ENCODE measurements at places on chromosomes 2 and 18.
A peak's percentile ranks its signal among the peaks of the same experiment; 100 is the strongest.

- no peak for DNase-seq
Measured at GRCh38 chr2:151119374-151119773, 142.3 kb downstream of the RBM43 start.

DNA sequence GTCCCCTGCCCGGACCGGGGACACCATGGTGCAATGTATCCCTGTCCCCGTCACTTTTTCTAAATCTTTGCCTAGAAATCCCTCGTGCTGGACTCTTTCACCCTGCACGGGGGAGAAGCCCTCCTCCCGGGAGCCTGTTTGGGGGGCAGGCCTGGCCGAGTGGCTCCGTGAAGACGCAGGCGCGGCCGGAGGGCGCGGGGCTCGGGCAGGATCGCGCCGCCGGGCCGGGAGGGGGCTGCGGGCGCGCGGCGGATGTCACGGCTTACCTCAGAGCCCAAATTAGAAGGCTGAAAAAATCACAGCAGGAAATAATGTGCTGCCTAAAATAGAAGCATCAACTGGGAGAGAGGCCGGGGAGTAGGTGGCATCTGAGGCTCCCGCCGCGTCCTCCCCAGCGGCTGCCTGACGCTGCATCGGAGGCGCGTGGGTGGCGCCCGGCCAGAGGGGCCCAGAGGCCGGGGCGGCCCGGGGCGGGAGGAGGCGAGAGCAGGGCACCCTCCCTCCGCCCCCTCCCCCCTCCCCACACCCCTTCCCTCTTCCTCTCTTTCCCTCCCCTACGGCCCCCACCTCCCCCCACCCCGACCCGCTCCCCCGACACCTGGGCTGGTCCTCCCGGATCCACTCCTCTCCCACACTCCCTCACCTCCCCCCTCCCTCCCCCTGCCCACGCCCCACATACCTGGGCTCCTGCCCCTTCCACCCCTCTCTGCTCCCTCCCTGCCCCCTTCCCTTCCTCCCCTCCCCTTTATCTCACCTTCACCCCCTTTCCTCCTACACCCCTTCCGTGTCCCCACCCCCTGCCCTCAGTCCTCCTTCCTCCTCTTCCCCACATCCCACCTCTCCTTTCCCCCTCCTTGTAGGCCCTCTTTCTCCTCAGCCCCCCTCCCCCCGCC lies 51.9 kb downstream of the SLC4A1AP start:
- no peak for DNase-seq

GRCh38 chr2:178070824-178071223 lies 1.8 kb downstream of the PDE11A start:
- DNase-seq: no peak

GRCh38 chr2:43563679-43564078 lies 32.2 kb downstream of the THADA start:
- no peak for DNase-seq

GRCh38 chr2:215811409-215812345 lies 201.7 kb downstream of the MREG start:
- no peak for DNase-seq

DNA sequence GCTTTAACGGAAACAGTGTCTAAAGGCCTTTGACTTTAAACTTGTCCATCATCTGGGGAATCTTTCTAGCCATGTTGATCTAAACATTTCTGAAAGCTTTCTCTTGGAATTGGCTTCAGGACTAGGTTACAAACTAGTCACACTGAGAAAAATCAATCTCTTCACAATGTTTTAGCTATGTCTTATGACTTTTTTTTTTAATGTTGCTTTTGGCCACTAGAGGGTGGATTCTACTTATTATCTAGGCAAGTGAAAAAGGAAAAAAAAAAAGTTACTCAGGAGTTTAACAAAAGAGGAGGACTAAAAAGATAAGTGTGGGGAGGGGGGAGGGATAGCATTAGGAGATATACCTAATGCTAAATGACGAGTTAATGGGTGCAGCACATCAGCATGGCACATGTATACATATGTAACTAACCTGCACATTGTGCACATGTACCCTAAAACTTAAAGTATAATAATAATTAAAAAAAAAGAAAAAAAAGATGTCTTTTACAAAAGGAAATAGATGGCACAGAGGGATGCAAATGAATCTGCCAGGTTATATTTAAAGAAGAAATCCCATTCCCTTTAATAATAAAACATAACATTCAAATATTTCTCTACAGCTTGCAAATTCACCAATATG lies 160.4 kb upstream of the PID1 start:
- DNase-seq: no peak

GRCh38 chr2:238636269-238637073 lies 209.7 kb downstream of the ASB1 start:
- DNase-seq: no peak

- DNase-seq: no peak
Measured at GRCh38 chr2:229601936-229602335, 112.4 kb downstream of the DNER start.

- no peak for DNase-seq
Measured at GRCh38 chr18:76490670-76491472, 4.2 kb downstream of the ZNF516 start.

DNA sequence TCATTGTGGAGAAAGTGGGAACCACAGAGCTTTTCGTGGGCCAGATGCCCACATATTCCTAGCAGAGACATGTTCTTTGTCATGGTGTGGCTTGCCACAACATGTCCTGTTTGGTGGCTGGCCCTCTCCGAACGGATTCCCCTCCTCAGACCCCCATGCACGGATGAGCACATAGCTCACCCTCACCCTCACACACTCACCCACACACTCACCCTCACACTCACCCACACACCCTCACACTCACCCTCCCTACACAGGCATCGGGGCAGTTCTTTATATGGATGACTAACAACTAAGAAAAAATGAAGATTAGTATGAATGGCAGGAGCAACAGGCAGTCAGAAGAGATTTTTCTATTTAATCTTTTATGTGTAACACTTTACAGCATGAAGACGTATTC lies 149.9 kb downstream of the ZNF236 start:
- DNase-seq: no peak

DNA sequence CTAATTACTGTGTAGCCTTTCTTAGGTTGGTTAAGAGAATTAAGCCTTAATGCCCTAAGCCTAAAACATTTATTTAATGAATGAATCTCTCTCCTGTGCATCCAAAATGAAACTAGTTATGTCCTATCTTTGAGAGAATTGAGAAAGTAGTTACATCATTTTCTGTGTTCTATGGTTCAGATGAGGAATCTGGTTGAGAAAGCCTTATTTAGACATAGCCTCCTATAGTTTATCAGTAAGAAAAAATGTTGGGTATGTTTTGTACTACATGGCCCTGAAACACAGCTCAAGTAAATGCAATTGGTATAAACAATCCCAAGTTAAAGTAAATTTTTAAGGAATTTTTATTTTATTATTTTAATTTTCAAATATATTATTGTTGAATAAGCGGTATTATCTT lies 25.9 kb upstream of the RAMP1 start:
- DNase-seq: no peak

DNA sequence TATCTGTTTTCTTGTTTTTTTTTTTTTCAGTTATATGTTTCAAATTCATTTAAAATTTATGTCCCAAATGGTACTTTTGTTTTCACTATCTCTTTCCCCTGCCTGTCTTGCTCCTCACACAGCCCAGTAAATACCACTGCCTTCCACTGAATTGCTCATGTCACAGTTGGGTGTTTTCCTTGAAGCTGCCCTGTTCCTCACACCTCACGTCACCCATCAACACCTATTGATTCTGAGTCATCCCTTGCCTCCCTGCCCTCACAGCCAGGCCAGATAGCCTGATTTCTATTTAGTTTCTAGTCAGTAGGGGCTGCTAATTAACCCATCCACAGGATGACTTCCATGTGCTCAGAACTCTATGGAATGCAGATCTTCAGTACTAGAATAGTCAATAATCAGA lies 25.3 kb downstream of the FSHR start:
- DNase-seq: no peak

GRCh38 chr2:231925303-231926179 lies 655 bp downstream of the NPPC start:
- DNase-seq: peak; percentile 28

- no peak for DNase-seq
Measured at GRCh38 chr2:233063269-233063975, 3.3 kb downstream of the INPP5D start.

DNA sequence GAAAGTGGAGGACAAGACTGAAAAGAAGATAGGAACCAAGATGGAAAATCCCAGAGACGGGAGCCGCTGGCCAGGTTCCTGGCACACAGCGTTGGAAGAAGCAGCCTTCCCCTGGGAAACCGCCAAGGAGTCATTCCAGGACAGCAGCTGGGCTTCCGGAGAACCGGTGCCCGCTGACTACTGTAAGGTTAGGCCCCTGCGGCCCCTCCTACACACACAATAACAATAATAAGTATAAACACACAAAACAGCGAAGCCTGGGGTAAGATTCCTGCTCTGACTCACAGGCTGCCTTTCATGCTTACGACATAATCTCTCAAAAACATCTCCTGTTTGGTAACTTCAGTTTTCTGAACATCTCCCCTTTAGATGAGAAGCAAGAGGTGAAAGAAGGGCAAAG lies 28.1 kb upstream of the MYCN start:
- no peak for DNase-seq

DNA sequence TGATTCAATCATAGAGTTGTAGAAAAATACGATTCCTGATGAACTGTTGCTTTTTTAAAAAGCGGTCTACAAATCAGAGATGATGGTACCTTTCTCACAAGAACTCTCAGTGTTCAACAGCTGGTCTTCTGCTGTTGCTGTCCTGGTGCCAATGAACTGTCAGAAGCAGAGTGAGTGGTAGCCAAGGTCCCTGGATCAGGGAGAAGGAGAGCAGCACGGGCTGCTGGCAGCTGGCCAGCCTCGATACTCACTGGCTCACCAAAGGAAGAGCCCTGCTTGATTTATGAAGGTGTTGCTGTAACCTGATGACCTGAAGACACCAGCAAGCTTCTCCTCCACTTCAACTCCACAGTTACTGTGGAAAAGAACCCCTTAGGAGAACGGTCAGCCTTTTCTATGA lies 300.8 kb upstream of the SOX11 start:
- no peak for DNase-seq

DNA sequence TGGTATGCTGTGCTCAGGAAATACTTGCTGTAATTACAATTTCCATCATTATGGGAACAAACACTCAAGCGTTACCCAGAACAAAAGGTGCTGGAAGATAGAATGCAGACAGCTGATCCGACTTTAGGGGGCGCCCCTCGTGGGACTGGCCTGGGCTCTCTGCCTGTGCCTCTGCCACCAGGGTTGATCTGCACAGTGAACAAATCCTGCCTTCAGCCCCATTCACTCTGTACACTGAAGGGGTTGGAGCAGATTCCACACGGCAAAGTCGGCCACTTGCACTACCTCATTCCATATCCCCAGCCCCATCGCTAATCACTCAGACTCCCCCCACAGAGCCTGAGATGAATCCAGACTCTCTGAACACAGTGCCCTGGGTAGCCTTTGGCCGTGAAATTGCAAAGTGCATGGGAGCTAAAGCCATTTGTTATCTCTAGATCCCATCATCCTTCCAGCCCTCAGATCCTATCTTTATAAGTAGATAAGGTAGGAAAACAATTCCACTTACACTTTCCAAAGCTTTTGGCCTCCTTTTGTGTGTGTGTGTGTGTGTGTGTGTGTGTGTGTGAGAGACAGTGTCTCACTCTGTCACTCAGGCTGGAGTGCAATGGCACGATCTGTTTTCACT lies 69.3 kb downstream of the INPP5D start:
- DNase-seq: no peak

DNA sequence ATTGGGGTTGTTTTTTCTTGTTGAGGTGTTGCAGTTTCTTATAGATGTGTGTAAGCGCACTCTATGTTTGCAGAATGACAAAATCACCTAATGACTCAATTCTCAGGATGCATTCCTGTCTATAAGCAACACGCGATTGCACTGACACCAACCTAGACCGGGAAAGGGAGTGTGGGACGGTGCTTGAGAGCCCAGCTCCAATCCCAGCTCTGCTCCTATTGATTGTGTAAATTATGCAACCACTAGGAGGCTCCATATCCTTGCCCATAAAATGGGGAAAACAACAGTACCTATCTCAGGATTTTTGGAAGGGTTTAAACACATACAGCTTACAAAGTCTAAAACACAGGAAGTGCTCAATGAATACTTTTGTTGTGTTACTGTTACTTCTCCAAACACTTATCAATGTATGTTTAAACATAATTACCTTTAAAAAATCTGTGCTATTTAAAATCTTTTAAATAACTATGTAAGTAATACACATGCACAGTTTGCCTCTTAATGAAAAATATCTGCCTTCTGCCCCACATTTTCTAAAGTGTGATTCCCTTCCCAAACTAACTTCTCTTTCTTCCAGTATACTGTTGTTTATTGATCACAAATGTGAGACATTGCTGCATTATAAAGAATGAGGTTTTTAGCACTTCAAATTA lies 132.5 kb downstream of the SPHKAP start:
- DNase-seq: no peak

- DNase-seq: no peak
Measured at GRCh38 chr2:143255899-143256298, 126.7 kb downstream of the ARHGAP15 start.

GRCh38 chr2:179622112-179622511 lies 239.3 kb downstream of the ZNF385B start:
- DNase-seq: no peak

DNA sequence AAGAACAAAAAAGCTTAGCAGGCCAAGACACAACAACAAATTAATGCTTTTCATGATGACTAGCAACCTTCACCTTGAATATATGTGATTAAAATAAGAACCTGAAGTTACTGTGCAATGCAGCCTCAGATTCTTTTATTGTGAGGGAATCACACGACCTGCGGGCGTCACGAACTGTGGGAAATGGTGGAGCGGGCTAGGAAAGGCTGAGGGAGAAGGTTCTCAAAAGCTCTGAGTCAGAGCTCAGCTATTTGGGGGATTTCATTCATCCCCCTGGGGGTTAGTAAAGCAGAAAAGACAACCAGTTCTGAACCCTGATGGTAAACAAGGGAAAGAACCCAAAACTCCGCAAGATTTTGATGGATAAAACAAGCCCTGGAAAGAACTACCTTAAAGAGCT lies 89.3 kb upstream of the NCKAP5 start:
- no peak for DNase-seq

GRCh38 chr18:77000527-77000926 lies 132.1 kb downstream of the MBP start:
- DNase-seq: no peak

- no peak for DNase-seq
Measured at GRCh38 chr2:63775191-63775590, 66.5 kb upstream of the UGP2 start.

DNA sequence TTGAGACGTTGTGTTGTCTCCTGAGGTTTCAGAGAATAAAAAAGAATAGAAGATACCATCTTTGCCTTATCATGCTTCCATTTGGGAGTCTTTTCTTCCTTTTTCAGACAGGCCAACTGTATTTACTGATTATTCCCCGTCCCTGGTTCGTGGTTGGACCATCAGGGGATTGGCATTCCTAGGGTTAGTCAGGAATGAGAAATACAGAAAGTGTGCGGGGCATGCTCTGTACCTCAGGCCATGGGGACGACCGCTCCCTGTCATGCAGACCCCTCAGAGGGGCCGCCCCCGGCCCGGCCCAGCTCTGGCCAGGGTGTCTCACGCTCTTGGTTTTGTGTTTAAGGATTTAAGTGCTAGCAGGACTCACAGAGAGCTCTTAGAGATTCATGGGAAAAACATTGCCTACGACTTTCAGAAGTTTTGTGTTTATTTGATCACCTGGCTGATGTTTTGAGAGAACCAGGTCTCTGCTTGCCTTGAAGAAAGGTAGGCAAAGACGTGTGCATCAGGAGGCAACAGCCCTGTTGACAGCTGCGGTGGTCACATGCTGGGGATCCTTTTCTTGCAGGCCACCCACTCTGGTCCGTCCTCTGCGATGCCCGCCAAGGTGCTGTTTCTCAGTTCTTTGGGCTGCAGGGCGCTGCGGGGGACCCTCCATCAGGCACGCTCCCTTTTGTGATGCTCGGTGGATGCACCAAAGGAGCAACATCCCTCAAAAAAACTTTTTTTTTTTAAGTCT lies 317.8 kb downstream of the AGAP1 start:
- no peak for DNase-seq
